Mesenteric fat pad (tissue), 1 donor: ENCODE measurements at places on chromosomes 3 and 15.

- DNase-seq = no peak
Measured at GRCh38 chr3:186035277-186035676, 73.6 kb downstream of the ETV5 start.

DNA sequence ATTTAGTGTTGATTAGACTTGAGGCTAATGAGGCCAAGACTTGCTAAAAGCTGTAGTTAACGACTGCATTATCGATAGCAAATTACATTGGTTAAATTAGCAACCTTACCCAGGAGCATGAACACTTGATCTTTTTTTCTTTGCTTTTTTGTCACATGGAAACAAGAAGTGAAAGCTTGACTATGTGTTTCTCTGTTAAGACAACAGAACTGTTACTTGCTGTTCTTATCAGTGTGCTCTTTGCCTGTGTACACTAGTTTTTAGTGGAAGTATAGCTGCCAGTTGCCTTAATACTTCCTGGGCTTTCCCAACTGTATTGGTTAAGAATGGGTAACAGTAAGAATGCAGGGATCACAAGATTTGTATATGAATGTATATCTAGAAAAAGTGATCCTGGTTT is 625.5 kb downstream of the NAALADL2 start:
- no peak for DNase-seq

GRCh38 chr3:183930086-183930485 is 45.4 kb upstream of the PARL start:
- no peak for DNase-seq

- DNase-seq = no peak
Measured at GRCh38 chr3:126530171-126531050, 6.5 kb downstream of the CHST13 start.

DNA sequence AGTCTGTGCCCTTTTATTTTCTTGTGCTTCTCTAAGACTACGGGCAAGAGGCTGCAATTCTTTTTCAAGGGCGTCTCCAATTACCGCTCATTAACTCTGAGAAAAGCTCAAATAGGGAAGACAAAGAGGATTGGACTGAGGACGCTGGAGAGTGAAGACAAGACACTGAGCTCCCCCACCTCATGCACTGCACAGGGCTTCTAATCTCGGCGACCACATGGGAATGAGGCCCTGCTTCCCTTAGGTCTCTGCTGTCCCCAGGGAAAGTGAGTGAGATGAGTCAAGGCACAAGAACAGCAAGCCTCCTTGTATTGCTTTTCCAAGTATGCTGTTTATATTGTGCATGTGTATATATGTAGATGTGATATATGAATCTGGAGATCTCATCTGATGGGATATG is 392.2 kb upstream of the CFAP20DC start:
- no peak for DNase-seq

- no peak for DNase-seq
Measured at GRCh38 chr3:3578718-3579117, 220.5 kb upstream of the LRRN1 start.

GRCh38 chr15:98207928-98208327 is 247.4 kb downstream of the ARRDC4 start:
- no peak for DNase-seq

DNA sequence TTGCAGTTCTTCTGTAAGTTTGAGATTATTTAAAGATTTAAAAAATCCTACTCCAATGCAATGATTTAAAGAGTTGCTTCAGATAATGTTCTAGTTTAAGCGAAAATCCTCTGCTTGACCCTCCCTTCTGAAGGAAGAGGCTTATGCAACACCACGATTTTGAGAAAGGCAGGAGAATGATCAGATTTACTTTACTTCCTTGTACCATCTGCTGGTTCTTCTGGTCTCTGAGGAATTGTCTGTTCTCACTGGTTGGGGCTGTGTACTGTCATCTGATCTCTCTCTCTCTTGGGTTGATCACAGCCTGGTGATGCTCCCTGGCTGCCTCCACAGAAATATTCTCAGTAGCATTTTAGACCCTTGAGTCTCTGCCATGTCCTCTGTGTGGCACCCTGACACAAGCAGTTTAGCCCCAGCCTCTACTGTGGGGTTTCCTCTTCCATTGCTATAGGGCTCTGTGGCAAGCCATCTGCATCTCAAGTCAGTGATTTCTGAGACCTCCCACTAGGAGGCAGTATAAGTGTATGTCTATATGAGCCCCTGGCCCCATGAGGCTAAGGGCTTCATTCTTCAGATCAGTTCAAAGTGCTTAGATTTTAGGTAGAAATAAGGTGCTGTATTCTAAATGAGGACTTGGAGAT is 50.8 kb upstream of the PLAAT1 start:
- no peak for DNase-seq

- DNase-seq = peak; percentile 68
Measured at GRCh38 chr3:46934072-46934471, 42.5 kb downstream of the CCDC12 start.

DNA sequence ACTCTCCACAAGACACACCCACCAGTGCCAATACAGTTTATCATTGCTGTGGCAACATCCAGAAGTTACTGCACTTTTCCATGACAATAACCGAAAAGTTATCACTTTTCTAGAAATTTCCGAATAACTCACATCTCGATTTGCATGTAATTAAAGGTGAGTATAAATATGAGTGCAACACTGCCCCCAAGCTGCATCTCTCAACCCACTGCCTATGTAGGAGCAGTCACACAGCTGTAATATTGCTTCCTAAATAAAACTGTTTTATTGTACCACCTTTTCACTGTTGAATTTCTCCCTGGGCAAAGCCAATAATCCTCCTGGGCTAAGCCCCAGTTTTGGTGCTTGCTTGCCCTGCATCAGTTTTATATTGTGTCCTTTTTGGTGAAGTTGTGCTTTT is 601.0 kb upstream of the EPHA6 start:
- DNase-seq = no peak

GRCh38 chr15:43275740-43276562 is 9.2 kb upstream of the TGM5 start:
- DNase-seq = peak; percentile 81

DNA sequence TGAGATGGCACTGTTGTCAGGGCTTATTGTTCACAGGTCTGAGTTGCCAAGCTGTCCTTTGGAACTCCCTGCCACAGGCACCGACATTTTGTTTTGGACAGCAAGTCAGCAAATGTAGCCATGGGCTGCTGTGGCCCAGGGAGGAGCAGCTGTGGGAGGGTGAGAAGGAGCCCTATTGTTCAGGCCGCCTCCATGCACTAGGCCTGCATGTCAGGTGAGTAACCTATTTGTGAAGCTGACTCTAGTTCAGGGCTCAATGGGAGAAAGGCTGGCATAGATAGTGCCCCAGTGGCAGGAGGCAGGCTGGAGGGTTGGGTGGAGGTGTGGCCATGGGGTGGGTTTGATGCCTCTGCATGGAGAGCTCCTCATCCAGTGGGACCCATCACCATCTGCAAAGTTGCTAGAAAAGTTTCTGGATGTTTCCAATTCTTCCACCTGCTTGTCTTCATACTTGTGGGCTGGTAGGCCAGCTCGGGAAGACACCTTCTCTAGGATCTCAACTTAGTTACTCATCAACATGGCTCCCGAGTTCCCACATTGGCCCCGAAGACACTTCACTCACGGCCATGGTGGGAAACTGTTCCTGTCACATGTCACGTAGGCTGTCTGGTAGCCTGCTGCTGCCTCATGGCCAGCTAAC is 19.5 kb downstream of the AMOTL2 start:
- DNase-seq = no peak

DNA sequence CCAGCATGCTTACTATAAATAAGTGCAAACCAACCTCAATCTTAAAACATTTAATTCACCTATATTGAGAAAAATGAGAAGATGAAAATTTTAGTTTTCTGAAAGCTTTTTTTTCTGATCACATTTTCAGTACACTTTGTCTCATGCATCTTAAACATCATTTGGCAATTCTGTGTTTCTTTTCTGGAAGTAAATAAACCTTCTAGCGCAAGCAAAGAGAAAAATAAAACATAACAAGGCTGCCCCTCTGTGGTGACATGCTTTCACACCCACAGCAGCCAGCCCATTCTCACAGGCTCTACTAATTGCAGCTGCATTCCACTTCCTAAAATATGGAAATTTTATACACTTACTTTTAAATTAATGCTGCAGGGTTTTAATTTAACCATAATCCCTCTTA is 90.1 kb downstream of the NEK10 start:
- DNase-seq = no peak

DNA sequence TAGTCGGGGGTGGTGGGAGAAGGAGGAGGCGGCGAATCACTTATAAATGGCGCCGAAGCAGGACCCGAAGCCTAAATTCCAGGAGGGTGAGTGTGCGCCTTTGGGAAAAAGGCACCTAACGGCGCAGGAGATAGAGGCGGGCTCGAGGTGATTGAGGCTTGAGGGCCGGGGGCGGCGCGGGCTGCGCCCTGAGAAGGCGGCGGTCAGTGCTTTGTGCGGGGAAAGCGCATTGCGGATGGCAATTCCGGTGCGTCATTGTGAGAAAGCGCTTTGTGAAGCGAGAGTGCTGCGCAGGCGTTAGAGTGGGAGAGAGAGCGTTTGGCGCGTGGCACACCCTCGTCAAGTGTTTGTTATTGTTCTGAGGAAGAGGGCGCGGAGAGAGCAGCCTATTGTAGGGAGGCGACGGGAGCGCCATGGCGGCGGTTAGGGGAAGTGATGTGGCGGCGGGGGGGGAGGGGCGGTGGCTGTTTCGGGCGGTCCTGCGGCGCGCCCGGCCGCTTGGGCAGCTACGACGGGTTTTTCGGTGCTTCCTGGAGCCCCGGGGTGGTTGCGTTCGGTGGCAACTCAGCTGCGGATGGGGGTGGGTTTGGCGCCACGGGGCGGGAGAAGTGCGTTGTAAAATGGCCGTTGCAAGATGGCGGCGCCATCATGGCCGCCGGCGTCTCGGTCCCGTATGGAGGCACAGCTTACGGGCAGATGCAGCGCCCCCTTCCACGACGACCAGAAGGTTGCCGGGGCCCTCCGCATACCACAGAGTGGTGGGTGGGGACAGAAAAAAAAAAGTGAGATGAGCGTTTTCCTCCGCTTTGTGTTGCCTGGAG is 492 bp downstream of the MORF4L1 start:
- no peak for DNase-seq

DNA sequence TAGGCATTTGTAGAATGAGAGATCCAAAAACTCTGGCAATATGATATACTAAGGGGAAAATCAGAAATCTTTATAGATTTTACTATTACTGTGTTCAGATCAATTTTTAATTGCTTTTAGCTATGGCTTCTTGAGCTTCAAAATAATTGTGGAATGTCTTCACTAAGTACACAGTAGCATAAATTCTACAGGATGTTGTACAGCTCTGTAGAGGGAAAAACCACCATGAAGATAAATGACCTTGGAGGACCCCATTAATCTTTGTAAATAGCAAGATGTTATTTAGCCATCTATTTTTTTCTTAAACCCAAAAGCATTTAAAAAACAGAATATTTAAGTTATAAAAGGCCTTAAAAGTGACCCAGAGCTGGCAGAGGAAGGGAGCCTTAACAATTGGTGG is 43.9 kb upstream of the FNDC3B start:
- no peak for DNase-seq

DNA sequence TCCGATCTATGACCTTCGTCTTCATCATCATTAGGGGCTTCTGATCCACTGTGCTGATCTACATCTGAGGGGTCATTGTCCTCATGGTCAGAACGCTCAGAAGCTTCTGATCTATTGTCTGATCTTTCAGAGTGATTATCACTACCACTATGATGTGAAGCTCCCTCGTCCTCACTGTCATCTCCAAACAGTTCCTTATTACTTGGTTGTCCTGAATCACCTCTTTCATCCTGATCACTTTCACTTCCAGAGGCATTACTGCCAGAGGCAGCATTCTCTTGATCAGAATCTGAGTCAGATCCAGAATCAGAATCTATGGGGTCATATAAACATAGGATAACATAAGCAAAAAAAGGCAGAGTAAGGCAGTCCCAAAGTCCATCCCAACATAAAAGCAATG is 5.4 kb downstream of the LEO1 start:
- DNase-seq = no peak

- DNase-seq = no peak
Measured at GRCh38 chr3:195557322-195557721, 14.2 kb upstream of the PPP1R2 start.

DNA sequence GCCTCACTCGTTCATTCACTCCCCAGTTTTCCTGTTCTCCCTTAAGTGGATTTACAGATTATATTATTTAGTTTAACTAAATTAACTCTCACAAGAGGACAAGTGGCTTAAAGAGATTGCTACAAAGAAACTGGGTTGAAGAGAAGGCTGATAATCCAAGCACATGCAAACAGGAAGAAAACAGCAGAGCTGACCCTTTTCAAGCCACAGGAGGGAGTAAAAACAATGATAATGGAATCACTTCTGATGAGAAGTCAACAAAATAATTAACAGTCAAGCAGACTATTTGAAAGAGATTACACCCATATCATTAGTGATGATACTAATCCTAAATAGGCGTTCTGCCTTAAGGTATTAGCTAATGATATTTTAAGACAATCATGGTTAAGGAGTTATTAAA is 31.7 kb downstream of the BOC start:
- DNase-seq = no peak

- DNase-seq = no peak
Measured at GRCh38 chr3:151772825-151773480, 39.2 kb downstream of the AADACL2 start.

- DNase-seq = no peak
Measured at GRCh38 chr3:129560269-129560787, 17.4 kb downstream of the H1-8 start.

DNA sequence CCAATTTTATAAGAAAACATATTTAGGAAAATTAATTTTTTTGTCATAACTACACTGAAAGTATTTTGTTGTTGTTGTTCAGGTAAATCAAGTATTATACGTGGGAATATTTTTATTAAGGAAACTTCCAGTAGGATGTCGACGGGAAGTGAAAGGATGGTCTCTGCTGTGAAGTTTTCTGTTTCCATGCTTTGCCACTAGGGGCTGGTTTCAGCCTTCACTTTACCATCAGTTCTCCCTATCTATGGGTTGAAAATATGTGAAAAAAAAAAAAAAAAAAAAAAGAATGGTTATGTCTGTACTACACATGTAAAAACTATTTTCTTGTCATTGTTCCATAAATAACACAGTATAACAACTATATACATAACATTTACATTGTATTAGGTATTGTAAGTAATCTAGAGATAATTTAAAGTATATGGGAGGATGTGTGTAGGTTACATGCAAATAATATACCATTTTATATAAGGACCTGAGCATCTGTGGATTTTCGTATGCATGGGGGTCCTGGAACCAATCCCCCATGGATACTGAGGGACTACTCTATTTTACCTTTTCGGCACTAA is 136.7 kb downstream of the SMAD6 start:
- no peak for DNase-seq

GRCh38 chr15:91609231-91609630 is 244.3 kb upstream of the SLCO3A1 start:
- no peak for DNase-seq

- no peak for DNase-seq
Measured at GRCh38 chr3:30231277-30232141, 374.9 kb upstream of the TGFBR2 start.
